Smooth muscle cell of the pulmonary artery (primary cell): ENCODE measurements at places on chromosomes 12 and 14. TPM values are rescaled to one million over a fixed set of nuclear protein-coding genes. Genes with fewer than 3 reads are reported as not detected.

ANKS1B gene
- 1.9 and 6.1 TPM in 2 replicates for total RNA-seq

NANOG gene
- not detected in 2 replicates for total RNA-seq

AICDA gene
- total RNA-seq = not detected in 2 replicates

PRICKLE1 gene
- 0.79 and 2.6 TPM in 2 replicates for total RNA-seq

USP44 gene
- 0.69 and 1.8 TPM in 2 replicates for total RNA-seq

RPS26 gene
- total RNA-seq = 30.0 and 59.0 TPM in 2 replicates

PRR4 gene
- total RNA-seq = 0.73 and 1.2 TPM in 2 replicates

OR4E2 gene
- not detected in 2 replicates for total RNA-seq

PTHLH gene
- total RNA-seq = 1.6 and 6.1 TPM in 2 replicates
